ENCODE measurements at places on chromosomes 5 and 9.

DNA sequence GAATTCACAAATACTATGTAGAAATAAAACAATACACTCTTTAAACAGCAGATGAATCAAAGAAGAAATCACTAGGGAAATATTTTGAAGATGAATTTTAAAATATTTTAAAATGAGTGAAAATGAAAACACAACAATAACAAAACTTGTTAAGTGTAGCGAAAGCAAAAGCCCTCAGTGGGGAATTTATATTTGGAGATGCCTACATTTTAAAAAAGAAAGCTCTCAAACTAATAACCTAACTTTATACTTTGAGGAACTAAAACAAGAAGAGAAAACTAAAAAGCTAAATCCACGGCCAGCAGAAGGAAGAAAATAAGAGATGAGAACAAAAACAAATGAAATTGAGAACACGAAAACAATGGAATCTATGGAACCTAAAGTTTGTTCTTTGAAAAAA, 22.7 kb downstream of the SPDL1 start:
- DNase-seq, result no peak

DNA sequence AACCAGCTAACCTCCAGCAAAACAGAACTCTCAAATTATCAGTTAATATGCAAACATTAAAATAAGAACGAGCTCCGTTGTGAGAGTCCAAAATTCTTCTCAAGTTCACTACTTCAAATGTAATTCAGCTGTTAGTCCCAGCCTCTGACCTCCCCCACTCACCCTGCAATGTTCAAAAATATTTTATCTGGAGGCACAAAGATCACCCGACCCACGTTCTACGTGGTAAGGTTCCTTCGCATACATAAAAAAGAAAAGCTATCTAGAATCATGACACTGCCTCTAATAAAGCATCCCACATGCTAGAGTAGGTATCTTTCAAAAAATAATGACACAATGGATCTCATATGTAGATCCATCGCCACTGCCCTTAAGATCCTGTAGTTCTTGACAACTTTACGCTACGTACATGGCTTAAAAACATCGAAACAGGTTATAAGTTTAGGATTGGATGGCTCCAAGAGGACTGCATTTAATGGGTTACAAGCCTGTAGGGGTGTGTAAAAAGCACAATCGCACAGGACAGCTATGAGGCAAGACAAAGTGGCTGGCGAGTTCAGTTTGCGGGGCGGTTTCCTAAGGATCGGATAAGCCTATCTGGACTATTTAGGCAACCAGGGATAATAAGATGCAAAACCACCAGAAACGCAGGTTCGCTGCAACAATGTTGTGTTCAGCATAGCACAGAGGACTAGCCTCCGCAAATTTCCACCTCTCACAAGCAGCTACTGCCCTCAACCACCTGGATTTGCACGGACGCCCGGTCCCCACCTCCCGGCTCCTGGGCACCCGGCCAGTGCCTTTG, 969 bp downstream of the CLK4 start:
- peak; percentile 63 for DNase-seq

DNA sequence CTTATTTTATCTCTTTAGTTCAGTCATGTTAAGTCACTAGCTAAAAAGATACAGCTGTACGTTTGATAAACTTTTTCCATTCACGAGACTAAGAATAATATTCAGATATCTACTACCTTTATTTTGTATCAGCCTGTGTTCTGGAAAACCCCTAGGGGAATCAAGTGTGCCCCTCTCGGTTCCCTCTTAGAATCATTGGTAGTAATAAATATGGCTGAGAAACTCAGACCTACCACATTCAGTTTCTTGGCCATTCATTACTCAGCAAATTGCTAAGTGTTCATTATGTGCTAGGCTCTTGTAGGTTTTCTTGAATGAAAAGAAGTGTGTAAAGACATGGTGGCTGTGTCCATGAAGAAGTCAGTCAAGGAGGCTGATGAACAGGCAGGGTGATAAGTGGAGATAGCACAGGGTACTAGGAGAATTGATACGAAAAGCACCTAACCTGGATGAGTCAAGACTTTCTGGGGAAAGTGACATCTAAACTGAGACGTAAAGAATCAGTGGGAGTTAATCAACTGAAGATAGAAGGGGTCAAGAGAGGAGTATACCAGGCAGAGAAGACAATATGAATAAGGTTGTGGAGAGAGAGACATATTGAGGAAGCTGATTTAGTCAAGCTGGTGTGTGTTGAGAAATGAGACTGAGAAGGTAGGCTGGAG, 86.2 kb downstream of the CSNK1G3 start:
- no peak for DNase-seq

DNA sequence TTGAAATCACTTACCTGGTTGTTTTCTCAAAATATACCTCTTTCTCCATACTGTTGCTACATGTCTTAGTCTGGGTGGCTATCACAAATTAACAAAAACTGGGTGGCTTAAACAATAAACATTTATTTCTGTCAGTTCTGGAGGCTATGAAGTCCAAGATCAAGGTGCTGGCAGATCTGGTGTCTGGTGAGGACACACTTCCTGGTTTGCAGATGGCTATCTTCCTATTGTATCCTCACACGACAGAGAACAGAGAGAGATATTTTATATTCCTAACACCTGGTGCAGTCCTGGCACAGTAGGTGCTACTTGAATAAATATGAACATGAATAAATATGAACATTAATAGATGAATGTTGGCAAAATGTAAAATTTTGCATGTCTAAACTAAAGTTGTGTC, 164.3 kb upstream of the ACOT12 start:
- no peak for DNase-seq

- DNase-seq, result no peak
Observed at GRCh38 chr5:116308391-116308790, 223.6 kb downstream of the COMMD10 start.

DNA sequence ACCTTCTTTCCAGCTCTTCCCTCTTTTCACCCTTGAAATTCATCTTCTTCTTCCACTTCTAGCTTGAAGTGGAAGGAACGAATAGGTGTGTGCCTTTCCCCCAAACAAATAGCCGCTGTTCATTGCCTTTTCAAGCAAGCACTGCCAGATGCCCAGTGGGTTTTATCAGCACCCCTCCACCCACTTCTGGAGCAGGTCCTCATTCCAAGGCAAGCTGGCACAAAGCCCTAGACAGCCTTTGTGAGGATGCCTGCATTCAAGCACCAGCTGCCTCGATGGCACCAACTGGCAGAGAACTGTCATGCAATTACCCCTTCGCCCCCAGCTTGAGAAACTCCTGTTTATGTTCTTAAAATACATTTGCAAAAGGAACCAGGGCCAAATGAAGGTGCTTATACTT, 36.5 kb downstream of the SERINC5 start:
- no peak for DNase-seq

GRCh38 chr9:113984639-113985380, 93.3 kb downstream of the AMBP start:
- no peak for DNase-seq

- DNase-seq, result no peak
Observed at GRCh38 chr9:126838055-126838811, 22.2 kb upstream of the ZBTB34 start.

GRCh38 chr5:16326137-16326536, 139.5 kb downstream of the ZNF622 start:
- DNase-seq, result no peak

DNA sequence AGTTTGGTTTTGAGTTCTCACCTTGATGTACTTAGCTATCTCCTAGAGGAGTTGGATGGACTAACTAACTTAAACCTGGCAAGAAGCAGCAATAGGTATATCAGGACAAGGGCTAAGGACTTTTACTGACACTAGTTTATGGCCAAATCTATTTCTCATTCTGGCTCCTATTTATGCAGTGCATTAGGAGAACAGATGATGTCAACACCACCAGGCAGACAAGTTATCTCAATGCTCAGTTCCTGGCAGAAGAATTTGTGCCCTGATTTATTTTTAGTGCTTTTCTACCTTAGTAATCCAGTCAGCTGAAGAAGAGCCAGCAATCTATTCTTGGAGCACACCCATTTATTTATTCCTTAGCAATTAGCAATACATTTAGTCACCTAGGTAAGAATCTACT, 30.7 kb upstream of the MYOT start:
- DNase-seq, result peak; percentile 46

DNA sequence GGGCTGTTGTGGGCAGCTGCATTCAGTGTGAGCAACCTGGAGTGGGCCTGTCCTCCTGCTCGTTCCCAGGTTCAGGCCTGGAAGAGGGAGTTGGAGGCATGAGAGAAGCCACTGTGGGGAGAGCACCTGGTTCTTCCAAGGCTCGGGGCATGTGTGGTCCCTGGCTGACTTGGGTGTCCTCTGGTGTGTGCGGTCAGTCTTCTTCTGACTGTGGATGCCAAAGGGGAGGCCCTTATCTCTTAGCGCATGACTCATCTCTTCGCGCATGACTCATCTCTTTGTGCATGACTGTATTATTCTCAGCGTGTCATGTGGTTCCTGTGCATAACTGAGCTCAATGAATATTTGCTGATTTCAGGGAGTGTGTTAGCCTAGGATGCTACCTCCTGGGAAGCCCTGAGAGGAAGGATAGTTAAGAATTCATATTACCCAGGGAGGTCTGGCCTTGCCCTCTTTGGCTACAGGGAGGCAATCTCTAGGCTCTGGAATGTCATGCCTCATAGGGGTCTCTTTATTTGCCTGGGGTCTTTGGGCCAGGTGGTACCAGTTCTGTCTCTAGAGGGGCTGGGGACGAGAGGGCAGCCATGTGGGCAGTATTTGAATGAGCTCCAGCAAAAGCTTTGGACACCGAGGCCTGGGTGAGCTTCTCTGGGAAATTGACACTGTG, 188.7 kb downstream of the HSPA4 start:
- peak; percentile 97 for DNase-seq

- DNase-seq, result no peak
Observed at GRCh38 chr9:120891245-120891883, 14.4 kb upstream of the PHF19 start.

DNA sequence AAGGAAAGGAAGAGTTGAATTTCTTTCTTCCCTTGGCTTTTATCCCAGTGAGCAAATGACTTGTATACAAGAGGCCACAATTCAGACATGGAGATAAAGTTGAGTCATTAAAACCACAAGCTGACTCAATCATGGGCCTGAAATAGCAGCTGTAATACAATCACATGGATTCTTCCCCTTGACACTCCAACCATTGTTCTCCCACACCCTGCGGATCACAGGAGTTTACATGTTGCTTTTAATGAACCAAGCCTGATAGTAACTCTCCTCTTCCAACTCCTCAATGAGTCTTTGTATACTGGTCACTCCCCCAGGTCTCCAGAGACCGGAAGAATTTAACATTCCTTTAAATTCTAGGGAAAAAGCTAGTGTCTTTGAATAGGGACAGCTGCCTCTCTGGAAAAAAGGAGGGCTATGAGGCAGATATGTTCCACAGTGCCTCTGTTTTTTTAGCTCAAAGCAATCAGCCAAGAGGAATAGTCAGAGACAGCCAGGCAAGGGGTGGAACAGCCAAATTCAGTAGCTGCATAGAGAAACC, 32.4 kb downstream of the PCDHGC5 start:
- peak; percentile 100 for DNase-seq

DNA sequence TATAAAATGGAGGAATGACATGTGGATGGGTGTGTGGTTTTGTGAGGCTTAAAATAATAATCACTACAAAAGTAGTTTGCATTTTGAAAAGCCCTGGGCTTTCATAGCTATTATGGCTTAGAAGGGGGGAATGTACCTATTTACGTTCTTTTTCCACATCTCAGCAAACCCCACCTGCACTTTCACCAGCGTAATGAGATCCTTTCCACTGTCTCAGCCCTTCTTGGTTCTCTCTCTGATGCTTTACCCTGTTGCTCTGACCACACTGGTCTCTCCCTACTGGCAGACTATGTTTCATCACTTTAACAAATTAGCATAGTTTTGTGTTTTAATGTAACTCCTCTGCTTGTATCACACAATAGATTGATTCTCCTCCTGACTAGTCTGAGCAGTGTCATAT, 234.6 kb downstream of the DMRT2 start:
- DNase-seq, result no peak

- peak; percentile 35 for DNase-seq
Observed at GRCh38 chr5:152349683-152350526, 55.2 kb downstream of the NMUR2 start.

DNA sequence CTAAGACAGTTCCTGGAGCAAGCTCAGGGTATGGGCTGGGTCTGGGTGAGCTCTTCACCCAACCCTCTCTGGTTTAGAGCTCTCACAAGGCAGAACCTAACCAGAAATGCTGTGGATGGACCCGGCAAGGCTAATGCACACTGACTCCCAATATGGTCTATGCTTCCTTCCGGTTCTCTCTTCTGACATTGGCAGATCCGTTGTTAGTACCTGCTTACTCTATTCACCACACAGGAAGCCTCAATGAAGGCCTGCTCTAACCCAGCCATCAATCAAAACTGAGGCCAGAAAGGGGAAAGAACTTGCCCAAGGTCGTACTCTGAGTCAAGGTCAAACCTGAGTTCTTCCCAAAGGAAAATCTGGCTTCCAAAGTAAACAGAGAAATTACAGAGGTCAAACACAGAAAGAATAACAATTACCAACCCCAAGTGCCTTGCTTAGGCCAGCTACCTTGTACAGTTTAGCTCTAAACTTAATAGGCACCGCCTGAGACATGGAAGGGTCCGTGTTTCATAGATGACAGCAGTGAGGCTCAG, 46.0 kb upstream of the AKNA start:
- no peak for DNase-seq

- DNase-seq, result no peak
Observed at GRCh38 chr9:75531588-75531987, 358.9 kb upstream of the PCSK5 start.

GRCh38 chr9:18985464-18985951, 47.5 kb downstream of the SAXO1 start:
- no peak for DNase-seq

GRCh38 chr5:159409801-159410200, 79.5 kb upstream of the IL12B start:
- no peak for DNase-seq

- DNase-seq, result peak; percentile 27
Observed at GRCh38 chr5:177040814-177041420, 18.4 kb downstream of the ZNF346 start.

DNA sequence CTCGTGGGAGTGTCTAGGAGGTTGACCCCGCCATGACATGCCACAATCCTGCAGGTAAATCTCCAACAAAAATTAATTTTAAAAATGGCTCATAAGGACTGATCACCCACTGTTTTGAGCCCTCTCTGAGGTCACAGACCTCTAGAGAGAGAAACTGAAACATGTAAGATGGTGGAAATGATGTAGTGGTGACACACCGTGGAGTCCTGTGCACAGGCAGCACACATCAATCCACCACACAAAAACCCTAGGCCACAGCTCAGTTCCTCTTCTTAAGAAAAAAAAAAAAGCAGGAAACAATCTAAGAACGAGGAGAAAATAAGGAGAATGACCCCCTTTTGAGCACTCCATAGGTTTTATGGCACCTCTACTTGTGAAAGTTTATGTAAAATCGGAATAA, 93.8 kb upstream of the FAM120A start:
- DNase-seq, result no peak

Data from fibroblast of pulmonary artery (primary cell).